ENCODE measurements at places on chromosomes 16 and 17.

- DNase-seq: no peak
Observed at GRCh38 chr16:46783800-46784199, 35.7 kb upstream of the MYLK3 start.

GRCh38 chr17:41019415-41019814 is 7.6 kb downstream of the KRTAP1-5 start:
- no peak for DNase-seq

- no peak for DNase-seq
Observed at GRCh38 chr17:77510133-77510796, 369.5 kb downstream of the SEC14L1 start.

- no peak for DNase-seq
Observed at GRCh38 chr17:49779739-49780231, 8.7 kb upstream of the KAT7 start.

- no peak for DNase-seq
Observed at GRCh38 chr17:81136366-81136765, 28.9 kb upstream of the PVALEF start.
